Brain pericyte (primary cell): ENCODE measurements at places on chromosomes 11 and 22.

DNA sequence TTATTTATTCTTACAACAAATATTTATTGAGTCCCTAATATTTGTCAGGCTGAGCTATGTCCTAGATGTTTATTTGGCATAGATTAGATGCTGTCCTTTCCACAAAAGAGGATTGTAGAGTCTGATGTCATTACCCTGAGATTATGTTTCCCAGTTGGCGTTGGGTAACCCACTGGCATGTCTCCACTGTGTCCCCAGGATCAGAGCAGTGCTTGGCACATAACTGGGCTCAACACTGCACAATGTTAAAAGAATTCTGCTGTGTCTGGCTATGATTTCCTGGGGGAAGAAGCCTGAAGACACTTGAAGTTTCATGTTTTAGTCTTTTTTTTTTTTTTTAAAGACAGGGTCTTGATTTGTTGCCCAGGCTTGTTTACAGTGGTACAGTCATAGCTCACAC lies 4.0 kb downstream of the RCN1 start:
- DNase-seq, result no peak

DNA sequence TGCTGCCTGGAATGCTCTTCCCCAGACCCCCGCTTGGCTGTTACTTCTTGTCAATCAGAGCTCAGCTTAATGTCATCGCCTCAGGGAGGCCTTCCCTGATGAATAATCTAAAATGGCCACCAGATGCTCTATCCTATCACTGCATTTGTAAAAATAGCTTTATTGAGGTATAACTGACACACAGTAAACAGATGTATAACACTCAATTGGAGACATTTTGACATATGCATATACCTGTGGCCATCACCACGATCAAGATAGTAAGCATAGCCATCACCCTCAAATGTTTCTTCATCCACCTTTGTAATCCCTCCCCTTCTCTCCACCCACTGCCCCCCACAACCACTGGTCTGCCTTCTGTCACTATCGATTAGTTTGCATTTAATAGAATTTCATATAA lies 36.6 kb upstream of the NECTIN1 start:
- DNase-seq, result no peak

DNA sequence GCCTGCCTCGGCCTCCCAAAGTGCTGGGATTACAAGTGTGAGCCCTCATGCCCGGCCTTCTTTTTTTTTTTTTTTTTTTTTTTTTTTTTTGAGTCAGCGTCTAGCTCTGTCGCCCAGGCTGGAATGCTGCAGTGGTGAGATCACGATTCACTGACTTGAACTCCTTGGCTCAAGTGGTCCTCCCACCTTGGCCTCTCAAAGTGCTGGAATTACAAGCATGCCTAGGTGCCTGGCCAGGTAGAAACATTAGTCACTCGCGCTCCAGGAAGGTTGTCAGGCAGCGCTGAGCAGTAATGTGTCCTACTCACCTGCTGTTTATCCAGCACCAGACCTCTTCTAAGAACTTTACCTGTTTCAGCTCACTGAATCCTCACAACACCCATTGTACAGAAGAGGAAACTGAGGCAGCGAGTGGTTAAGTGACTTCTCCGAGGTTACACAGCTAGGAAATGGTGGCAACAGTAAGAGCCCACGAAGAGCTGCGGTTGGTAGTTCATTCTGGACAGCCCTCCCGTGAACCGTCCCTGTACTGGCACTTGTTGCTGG lies 496 bp upstream of the CST6 start:
- no peak for DNase-seq

DNA sequence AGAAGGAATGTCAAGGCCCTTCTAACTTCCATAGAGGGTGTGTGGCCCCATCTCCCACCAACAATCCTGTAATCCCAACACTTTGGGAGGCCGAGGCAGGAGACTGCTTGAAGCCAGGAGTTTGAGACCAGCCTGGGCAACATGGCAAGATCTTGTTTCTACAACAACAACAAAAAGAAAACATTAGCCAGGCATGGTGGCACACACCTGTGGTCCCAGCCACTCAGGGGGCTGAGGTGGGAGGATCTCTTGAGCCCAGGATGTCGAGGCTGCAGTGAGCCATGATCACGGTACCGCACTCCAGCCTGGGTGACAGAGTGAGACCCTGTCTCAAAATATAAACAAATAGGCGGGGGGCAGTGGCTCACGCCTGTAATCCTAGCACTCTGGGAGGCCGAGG lies 16.9 kb downstream of the TSPAN32 start:
- DNase-seq, result no peak

DNA sequence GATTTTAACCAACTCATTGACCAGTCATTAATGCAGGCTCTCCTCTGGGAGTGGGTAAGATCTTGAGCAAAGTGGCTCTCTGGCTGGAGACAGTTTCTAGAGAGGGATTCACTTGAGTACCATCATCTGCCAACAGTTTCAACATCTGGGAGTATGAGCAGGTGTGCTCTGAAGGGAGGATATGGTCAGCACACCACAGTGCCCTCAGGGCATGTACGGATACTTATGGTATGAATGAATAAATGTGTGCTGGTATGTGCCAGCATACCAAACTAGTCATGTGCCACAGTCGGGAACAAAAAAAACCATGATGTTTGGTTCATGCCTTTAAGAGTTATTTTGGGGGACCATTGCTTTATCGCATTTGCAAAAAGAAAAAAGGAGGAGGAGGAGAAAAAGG lies 1197.5 kb upstream of the TENM4 start:
- no peak for DNase-seq

- DNase-seq, result no peak
These were observed 14.2 kb downstream of the TXN2 start for GRCh38 chr22:36467042-36467810.

DNA sequence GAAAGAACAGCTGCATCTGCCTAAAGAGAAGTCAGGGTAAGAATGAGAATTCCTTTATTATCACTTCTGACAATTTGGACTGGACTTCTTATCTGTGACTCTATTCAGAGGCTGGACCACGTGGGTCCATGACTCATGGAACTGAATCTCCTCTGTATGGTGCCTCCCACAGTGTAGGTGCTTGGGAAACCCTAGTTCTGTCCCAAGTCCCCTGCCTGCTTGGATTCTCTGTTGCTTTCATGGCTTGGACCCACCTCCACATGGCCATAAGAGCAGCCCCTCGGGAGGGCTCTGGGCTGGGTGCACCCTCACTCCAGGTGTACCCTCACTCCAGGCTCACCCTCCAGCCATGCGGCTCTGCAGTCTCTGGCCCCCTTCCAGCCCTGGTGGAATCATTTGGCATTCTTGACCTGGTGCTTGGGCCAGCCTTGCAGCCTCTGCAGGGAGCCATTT lies 153.4 kb downstream of the CACNA1I start:
- no peak for DNase-seq

GRCh38 chr11:11291041-11292015 lies 61.7 kb downstream of the CSNK2A3 start:
- no peak for DNase-seq

GRCh38 chr11:46114961-46115360 lies 6.3 kb downstream of the PHF21A start:
- no peak for DNase-seq

GRCh38 chr22:33576205-33576604 lies 344.1 kb downstream of the LARGE1 start:
- no peak for DNase-seq

GRCh38 chr11:112227471-112227870 lies 1.2 kb downstream of the PTS start:
- no peak for DNase-seq

DNA sequence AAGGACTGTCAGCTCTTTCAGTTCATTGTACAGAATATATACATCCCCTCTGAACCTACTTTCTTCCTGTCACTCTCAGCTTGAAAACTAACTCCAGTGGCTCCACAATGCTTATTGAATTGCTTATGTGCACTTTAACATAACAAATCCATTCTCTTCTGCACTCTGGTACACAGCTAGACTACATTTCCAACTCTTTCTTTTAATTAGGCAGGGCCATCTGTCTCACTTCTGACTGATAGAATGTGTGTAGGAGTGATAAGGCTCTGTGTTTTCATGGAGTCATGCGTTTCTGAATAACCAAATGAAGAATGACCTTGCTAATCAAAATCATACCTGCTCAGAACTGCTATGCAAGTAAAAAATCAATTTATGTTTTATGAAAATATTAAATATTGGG lies 278.5 kb upstream of the CCDC179 start:
- no peak for DNase-seq

- no peak for DNase-seq
These were observed 40.8 kb upstream of the SMIM38 start for GRCh38 chr11:69114811-69115523.

GRCh38 chr11:69156673-69157155 lies 979 bp downstream of the SMIM38 start:
- DNase-seq, result no peak

DNA sequence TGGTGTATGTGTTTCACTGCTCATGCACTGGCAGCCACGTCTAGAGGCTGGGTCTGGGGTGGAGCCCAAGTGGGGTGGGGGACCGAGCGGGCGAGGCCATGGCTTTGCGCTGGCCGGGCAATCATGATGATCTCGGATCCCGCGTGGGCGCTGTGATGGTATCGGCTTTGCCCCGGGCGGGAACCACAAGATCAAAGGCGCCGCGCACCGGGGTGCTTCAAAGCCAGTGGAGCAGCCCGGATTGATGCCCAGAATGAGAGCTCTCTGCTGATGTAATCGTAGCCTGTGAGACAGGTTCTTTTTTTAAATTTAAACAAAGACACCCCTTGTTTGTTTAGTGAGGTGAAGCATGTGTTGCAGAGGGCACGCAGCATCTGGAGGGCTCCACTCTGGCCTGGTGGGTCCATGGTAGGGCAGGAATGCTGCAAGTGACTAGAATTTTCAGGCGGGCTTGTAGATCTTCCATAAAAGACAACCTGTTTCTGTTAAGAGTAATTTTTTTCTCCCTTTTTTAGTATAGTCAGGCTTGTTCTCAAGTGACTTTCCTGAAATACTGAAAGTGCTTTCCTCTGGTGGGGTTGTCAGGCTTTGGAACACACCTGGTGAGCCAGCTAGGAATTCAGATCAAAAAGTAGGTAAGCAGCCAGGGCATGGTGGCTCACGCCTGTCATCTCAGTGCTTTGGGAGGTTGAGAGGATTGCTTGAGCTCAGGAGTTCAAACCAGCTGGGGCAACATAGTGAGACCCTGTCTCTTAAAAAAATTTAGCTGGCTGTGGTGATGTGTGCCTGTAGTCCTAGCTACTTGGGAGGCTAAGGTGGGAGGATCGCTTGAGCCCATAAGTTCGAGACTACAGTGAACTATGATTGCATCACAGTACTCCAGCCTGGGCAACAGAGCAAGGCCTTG lies 40.7 kb downstream of the ZNRF3 start:
- DNase-seq, result no peak

DNA sequence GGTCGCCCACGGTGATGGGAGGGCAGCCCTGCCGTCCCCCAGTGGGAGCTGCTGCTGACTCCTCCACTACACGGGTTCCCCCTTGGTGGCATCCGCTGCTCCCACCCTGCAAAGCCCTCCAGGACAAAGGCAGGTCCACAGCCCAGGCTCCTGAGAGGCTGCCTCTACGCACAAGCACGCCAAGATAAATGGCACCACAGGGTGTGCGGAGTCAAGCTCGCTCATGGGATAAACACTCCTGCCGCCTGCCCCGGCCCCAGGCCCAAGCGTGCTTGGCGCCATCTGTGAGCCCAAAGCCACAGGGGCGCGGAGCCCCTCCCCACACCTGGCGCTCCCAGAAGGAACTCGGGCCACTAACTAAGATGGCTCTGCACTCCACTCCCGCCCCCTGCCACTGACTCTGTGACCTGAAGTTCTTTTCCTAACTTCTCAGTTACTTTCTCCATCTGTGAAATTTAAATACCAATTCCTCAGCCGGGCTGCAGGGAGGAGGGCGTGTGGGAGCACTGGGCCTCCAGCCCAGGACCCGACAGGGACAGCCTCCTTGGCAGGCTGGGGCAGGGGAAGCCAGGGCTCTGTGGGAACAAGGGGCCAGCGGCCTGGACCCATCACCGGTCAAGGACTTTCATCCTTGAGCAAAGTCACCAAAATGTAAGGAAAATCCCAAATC lies 14.9 kb downstream of the EHD1 start:
- no peak for DNase-seq

DNA sequence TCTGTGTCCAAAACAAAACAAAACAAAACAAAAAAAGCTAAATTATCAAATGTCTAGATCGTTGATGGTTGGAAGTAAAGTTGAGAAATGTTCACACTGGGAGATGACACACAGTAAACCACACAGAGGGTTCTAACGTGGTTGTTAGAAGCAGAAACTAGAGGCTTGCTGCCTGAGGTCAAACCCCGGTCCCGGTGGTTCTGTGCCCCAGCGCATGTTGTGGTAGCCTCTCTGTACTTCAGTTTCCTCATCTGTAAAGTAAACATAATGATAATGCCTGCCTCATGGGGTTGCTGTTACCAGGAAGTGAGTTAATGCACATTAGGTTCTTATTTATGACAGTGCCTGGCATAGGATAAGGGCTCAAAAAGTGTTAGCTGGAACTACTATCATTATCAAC lies 33.4 kb downstream of the PPARA start:
- no peak for DNase-seq

- DNase-seq, result no peak
These were observed 8.7 kb downstream of the UBASH3B start for GRCh38 chr11:122664188-122664587.

GRCh38 chr11:112292785-112293407 lies 32.2 kb upstream of the PLET1 start:
- DNase-seq, result no peak

DNA sequence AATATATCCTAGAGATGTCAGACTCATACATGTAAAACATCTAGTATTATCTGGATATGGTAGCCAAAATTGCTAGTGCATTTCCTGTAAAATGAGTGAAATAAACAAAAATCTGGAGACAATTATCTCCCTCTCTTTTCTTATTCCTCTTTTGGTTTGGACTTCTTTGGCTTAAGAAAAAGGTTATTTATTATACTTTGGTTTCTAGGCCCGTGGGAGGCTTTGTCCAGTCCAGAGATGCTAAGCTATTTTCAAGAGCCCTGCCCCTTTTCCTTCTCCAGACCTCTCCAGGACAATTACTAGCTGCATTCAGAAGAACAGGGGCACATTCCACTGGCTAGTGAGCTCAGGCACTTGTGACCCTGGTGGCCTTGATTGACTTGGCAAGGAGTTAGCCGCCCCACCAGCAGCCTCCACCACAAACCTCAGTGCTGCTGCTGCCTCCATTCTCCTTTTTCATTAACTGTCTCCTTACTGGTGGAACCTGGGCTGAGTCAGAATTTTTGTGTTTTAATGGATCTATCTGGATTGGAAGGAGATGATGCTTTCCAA lies 747.3 kb upstream of the TENM4 start:
- DNase-seq, result no peak

GRCh38 chr22:49923445-49923844 lies 5.0 kb downstream of the CRELD2 start:
- no peak for DNase-seq

DNA sequence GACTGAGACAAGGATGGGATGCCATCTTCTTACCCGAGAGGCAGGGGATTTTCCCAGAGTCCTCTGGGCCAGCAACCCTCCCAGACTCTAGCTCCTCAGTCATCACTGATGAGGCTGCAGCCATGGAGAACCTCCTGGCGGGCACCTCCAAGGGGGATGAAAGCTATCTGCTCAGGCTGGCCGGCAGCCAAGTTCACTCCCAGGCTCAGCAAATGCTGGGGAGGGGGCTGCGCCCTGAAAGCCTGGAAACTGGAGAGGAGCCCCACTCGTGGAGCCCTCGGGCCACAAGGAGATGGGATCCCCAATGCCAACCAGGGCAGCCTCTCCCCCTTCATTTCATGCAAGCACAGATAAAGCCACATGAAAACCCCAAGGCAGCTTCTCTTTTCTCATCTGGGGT lies 75.0 kb downstream of the CACNA1I start:
- no peak for DNase-seq

GRCh38 chr11:111429066-111429506 lies 50.0 kb upstream of the POU2AF1 start:
- no peak for DNase-seq
